Stimulated activated CD8-positive, alpha-beta memory T cell treated with anti-CD3 and anti-CD28 coated beads, Interleukin-15, amount 100 ng/mL, for 1 hour (primary cell): ENCODE measurements at places on chromosomes 2 and 18.

DNA sequence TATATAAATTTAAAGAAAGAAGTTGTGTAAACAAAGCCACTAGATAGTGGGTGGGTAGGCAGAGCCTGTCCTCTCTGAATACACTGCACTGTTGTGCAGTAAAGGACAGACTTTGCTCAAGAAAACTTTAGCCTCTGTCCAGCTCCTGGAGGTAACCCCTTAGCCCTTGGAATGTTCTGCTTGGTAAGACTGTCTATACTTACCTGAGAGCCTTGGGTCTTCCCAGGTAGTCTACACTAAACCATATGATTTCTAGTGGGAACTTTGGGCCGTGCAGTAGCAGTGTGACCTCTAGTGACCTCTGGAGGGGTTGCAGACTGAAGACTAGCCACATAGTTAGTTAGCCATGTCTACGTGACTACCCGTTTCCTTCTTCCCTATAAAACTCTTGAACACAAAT is 678.3 kb upstream of the NRXN1 start:
- no peak for DNase-seq

- DNase-seq: no peak
Observed at GRCh38 chr18:22883179-22883578, 49.9 kb upstream of the RBBP8 start.

DNA sequence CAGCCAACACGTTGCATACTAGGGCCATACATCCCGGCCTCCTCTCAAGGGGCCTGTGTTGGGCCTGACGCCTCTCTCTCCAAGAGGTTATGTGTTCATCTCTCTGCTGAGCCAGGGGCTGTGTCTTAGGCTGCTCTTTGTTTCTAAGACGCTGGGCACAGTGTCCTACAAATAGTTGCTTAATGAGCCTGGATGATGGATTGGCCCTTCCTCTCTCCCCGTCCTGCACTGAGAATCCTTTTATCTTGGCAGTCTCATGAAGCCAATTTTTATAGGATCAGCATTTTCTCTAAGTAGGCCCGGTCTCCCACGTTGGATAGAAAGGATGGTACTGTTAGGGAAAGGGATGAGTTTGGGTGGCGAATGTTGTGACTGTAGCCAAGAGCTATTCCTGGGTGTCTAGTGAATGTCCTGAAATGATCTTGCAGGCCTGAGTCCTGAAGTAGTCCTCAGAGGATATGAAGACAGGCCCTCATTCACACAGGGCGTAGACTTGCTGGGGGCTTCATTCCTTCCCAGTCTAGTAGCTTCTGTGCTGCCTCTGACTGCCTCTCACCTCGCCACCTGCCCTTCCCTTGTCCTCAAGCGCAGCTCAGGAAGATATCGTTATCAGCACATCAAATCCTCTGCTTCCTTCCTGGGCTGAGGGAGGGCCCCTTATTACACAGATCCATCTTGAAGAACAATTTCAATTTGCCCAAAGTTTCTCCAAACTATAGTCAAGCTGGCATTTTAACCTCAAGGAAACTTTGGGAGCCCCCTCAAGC is 8.8 kb downstream of the LBH start:
- DNase-seq: no peak

DNA sequence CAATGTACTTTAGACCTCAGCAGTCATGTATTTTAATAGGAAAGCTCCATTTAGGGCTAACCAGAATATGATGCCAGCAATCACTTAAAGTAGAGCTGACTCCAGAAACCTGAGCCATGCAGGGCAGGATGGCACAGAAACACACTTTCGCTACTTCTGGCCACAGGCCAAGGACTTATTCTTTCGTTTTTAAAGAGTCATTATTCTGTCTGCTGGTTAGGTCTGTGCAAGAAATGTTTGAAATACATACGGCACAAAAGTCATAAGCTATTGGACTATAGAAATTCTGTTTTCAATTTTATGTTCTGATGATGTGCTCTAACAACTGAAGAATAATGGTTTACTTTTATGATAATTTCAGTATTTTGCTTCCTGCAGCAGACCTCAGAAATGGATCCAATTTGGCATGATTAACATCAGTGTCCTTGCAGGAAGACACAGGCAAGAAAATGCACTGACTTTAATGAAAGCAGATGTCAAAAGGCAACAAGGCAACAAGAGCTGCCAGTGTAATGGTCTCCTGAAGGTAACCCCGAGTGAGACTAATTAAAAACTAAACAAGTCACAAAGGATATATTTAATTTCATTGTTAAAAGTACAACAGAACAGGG is 114.4 kb upstream of the CHRNA1 start:
- DNase-seq: no peak

DNA sequence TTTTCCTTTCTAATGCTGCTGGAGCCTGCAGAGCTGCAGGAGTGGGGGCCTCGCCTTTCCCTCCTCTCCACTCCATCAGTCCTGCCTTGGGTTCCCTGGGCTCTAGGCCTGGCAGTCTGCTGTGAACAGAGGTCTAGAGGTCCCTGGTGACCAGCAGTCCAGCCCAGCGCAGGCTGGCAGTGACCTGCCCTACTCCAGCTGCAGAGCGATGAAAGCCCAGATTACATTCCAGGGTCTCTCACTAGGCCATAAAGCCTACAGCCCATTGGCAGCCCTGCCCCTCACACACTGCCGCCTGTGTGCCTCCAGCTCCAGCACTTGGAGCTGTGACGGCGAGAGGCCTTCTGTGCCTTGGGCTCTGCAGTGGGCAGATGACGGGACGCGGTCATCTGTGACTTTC is 14.8 kb upstream of the MAL start:
- DNase-seq: no peak

DNA sequence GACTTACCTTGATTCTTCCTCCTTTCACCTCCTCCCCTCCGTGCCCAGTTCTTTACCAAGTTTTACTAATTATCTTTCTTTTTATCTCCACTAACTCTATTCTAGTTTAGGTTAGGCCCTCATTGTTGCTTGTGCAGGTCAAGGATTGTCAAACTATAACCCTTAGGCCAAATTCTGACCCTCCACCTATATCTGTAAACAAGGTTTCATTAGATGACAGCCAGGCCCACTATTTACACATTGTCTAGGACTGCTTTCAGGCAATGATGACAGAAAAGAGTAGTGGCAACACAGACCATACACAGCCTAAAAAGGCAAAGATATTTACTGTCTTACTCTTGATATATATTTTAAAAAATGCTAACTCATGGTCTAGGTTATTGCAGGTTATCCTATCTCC is 212.0 kb downstream of the RAD51AP2 start:
- no peak for DNase-seq

- no peak for DNase-seq
Observed at GRCh38 chr2:66185497-66186054, 249.3 kb upstream of the MEIS1 start.

GRCh38 chr2:104849618-104850141 is 4.2 kb upstream of the POU3F3 start:
- DNase-seq: no peak

GRCh38 chr2:46202453-46202852 is 94.8 kb upstream of the EPAS1 start:
- no peak for DNase-seq

DNA sequence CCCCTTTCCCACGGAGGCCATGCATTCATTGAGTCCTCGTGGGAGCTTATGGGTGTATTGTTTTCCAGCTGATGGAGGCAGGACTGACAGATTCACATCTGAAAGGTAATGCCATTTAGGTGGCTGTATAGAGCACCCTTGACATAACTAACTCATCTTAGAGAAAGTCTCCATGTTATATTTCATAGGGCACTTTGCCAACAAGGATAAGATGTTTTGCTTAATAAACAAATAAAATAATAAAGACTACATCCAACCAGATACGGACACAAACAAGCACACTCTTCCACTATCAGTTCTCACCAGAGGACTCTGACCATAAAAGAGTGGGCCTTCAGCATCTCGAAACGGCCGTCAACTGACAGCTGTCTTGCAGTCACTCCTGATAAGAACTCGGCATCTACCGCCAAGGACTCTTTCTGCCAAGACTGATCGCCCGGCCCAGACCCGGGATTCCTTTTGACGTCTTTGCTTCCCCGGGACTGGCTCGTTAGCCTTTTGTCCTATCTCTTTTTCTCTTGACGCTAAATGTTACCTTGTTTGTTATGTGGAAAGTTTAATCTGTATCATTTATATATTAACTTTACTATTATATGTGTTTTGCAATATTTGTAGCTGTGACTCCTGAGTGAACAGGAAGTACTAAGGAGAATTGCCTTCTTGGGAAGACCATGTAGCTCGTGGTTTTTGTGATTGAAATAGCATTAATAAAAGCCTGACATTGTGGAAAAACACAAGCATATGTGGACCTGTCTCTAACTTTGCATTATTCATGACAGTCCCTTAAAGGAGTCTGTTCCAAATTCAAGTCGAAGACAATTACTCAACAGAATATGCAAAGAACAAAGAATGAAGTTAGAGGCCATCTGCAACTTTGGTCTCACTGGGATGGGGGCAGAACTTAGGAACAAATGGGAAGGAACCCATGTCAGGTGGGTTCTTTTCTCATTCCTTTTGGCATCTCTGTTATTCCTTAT is 195.1 kb downstream of the LPIN1 start:
- no peak for DNase-seq

GRCh38 chr2:202410092-202410491 is 34.0 kb downstream of the BMPR2 start:
- no peak for DNase-seq

DNA sequence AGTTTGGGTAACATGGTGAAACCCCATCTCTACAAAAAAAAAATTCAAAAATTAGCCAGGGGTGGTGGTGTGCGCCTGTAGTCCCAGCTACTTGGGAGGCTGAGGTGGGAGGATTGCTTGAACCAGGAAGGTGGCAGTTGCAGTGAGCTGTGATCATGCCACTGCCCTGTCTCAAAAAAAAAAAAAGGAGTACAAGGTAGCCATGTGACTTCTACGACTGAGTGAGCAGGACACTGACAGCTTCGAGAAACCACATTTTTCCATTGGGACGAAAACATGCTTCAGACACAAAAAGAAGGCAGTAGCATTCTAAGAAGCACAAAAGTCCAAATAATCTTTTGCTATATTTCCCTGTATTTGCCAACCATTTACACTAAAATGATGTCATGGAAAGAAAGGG is 19.7 kb upstream of the IKZF2 start:
- DNase-seq: no peak

DNA sequence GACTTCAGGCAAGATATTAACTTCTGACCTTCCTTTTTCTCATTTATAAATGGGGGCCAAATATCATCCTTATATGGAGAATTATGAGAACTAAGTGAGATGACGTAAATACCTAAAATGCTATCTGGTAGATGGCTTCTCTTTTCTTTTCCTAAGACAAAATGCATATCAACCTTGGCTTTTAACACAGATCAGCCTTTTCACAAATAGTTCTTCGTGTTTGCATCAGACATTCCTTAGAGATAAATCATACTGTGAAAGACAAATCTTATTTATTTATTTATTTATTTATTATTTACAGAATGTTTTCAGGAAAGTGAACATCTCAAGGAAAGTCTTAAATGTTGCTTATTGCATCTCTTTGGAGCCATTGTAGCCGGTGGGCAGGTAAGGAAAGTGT is 62.8 kb downstream of the NBEAL1 start:
- DNase-seq: no peak

DNA sequence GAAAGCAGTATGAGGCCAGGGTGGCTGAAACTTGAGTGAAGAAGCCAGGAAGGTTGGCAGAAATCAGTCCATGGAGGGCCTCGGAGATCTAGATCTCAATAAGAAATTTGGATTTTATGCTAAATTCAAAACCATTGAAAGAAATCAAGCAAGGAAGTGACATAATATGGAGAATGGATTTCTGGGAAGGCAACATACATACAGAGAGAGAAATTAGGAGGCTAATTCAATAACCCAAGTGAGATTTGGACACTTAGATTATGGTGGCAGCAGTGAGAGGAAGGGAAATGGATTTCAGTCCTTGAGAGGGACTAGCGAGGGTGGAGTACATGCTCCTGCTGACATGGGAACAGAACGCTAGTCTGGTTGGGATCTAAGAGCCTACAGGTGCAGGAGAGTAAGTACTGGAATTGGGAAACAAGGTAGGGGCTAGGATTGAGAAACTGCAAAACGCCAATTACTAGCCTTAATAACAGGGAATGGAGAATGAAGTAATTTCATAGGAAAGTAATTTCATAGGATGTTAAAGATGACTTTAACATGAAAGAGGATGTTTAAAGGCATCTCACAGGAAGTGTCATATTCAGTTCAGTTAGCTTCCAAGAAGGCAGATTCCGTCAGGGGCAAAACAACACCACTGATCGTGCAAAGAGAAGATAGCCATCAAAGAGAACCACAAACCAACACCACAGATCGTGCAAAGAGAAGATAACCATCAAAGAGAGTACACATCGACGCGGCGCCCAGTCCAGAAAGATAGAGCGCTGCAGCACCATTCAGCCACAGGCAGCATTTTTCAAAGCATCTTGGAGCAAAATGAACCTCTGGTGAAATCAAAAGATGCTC is 27.2 kb downstream of the CDKL4 start:
- peak; percentile 26 for DNase-seq

DNA sequence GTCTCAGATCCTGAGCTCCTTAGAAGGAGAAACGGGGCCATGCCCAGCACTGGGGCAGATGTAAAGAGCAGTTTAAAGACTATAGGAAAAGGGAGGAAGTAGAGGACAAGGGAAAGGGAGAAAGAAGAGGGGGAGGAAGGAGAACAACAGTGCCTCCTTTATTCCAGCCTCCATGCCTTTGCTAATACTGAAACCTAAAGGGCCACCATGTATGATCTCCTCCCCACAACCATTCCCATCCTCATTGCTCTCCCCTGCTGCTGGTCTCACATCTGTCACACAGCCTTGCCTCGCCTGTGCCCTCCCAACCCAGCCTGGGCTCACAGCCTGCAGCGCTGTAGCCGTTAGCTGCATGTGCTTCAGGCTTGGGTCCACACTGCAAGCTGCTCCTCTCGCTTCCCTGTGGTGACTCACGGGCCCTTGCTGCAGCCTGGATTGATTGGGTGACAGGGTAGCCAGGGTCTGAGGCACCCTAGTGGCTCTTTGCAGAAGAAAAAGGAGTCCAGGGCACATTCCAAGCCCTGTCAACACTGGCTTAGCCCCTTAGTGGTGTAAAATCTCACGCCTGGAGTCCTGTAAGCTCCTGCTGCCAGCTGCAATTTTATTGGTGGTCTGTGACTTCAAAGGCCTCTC is 281.9 kb downstream of the SRBD1 start:
- DNase-seq: no peak

DNA sequence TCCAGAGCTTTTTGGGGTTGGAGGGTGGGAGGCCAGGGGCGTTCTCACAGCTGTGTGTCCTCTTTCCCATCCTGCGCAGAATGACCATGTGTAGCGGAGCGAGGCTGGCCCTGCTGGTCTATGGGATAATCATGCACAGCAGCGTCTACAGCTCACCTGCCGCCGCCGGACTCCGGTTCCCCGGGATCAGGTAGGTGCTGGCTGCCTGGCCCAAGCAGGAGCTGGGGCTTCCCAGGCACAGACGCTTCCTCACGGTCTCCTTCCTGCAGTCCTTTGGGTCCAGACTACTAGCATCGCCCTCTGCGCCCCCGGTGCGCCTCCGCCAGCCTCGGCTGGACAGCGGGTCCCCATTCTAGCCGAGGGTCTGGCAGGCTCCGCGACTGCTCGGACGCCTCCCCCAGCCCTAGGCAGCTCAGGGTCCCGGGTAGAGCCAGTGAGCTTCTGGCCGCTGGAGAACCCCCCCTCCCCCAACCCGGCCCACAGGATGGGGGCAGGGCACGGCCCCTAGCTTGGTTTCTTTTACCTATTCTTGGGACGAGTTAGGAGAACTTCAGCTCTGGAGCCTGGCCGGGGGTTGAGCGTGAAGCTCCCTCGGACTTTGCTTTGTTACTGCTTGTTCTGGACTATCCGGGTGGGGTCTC is 756 bp downstream of the ADCYAP1 start:
- DNase-seq: no peak
